NCI-H2171 (cell line): ENCODE measurements at places on chromosomes 12 and 14.

DNA sequence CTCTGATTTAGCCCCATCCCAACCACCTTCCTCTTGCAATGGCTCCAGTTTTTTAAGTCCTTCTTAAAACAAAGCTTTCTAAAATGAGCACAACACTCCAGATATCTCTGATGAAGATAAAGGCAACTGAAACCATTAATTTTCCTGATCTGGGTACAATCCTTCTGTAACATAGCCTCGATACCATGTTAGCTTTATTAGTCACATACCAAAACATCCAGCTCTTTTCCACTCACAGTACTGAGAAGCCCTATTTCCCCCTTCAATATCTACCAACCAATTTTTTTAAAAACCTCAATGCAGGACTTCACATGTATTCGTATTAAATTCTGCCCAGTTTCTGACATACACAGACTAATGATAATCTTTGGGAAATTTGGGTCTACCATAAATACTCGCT lies 105.9 kb downstream of the MED13L start:
- DNase-seq, result no peak

DNA sequence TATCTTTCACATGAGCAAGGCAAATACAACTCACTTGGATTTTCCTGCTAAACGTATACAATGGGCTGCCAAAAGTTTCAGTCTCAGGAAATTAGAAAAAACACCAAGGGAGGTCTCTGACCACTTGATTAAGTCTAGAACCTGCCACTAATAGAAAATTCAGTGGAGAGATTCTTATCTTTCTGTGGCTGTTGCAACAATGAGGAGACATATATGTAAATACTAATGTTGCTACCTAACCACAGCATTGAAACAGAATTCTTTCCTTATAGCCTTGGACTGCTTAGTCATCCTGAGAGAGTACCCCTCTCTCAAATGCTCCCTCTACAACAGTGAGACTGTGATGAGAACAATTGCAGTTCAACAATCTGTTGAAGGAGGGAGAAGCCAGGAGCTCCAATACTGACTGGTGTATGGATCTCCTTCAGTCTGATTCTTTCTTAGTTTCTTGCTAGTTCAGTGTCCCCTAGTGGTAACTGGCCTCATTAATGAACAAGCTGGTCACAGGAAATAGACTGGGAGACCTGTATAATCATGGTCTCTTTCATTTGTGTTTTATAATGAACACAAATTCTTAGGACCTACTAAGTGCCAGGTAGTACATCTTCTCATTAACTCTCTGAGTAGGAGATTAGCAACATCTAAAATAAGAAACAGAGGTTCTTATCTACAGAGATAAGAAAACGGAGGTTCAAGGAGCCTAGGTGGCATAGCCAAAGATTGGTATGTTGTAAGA lies 164.5 kb downstream of the SLC38A4 start:
- DNase-seq, result no peak

DNA sequence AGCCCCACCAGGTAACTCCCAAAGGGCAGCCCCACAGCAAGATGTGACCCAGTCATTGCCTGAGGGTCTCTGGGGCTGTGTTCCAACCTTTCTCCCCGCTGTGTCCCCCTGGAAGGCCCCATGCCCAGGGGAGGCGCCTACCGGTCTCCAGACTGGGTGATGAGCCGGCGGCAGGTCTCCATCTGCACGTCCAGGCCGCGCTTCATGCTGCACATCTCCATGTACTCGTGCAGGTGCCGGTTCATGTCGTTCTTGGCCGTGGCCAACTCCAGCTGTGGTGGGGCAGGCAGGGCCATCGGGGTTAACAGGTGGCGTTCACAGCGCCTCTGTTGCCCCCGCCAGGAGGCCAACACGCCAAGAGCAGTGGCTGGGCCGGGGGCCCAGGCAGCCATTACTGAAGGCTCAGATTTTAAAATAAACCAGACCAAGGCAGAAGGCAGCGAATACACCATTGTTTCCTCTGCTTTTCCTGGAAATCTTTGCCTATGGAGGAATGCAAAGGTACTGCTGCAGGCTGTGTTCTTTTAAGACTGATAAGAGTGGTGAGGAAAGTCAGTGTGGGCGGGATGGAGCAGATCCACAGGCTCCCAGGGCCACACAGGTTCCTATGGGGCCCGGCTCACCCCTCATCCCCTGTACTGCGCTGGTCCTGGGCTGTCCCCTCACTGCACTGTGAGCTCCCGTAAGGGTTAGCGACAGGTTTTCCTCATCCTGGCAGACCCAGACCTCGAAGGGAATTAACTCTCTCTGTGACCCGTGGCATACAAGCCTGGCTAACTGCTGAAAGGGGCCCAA lies 7.3 kb downstream of the GAPDH start:
- no peak for DNase-seq

GRCh38 chr12:68364893-68365725 lies 32.9 kb upstream of the MDM1 start:
- DNase-seq, result no peak

- peak; percentile 15 for DNase-seq
Observed at GRCh38 chr12:81296556-81297305, 218.9 kb downstream of the ACSS3 start.

DNA sequence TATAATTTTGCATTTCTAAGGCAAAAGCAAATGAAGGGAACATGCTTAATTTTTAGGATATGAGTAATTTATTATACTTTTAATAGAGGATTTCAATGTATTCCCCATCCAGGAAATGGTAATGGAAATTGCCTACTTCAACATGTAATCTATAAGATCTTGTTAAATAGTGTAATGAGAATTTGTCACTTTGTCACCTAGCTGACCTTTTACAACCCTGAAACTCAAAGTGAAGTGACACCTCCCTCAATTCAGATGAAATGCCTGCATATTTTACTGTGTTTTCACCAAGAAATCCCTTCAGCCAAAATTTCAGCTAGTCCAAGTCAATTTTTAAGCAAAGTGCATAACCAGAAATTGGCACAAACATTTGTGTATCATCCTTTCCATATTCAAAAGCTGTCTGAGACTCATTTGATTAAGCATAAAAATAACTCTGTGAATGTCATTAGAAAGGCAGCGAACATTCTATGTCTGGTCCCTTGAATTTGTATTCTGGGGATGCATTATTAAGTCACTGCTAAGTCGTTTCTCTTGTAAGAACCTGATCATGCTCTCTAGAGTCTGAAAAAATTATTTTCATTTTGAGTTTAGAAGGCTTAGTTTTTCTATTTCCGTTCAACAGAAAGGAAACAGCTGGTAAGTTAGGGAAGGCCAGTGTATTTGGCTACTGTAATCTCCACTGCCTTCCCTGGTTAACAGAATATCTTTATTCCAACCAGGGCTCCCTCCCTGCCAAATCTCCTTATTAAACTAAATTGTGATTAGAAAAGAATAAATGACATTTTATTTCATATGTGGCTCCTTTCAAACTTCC lies 100.8 kb downstream of the IGF1 start:
- no peak for DNase-seq

- DNase-seq, result no peak
Observed at GRCh38 chr12:77231501-77231918, 166.1 kb upstream of the E2F7 start.

DNA sequence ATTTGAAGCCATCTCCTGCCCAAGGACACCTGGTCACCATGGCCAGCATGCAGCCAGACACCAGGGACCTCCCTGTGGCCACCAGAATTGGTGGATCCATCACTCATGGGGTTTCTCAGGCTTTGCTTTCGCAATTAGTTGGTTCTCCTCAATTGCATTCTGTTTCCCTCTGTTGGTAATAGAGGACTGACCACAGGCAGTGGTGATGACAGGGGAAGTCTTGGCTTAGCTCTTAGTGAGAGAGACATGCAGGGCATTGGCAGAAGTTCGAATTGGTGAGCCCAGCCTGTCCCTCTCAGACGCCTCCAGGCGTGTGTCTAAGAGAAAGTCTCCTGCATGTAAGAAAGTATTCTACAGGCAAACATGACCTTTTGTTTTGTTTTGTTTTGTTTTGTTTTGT lies 21.3 kb downstream of the HCAR2 start:
- DNase-seq, result no peak

GRCh38 chr14:21860172-21860571 lies 186.6 kb upstream of the OR4E1 start:
- no peak for DNase-seq

- no peak for DNase-seq
Observed at GRCh38 chr14:105857826-105858675, 331.7 kb downstream of the TMEM121 start.

DNA sequence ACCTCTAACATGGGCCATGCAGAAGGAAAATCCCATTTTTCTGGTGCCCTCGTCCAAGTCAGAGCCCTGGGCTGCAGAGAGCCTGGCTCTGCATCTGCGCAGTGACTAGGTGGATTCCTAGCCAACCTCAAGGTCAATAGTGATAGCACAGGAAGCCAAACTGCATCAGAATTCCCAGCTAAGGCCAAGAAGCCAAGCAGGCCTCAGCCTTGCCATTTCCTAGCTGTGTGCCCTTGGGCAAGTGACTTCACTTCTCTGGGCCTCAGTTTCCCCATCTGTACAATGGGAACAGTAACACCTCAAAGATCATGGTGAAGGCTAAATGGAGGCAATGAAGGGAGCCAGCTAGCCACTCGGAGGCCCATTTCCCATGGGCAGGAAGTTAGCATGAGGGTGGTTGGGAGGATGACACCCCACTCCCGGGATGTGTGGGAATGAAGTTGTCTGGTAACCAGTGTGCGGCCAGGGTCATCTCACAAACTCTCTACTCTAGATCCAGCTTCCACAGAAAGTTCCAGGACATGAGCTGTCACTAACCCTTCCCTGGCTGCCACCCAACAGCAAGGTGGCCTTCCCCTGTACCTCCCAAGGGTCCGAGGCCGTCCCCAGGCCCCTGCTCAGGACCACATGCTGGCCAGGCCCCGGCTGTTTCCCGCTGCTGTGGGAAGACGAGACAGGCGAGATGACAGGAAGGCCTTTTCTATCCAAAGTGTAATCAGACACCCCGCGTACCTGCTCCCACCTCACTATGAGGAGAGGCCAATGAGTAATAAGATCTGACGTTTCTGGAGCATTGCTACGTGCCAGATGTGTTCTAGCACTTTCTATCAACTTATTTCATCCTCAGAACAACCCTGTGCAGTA lies 125.7 kb downstream of the SCARB1 start:
- no peak for DNase-seq

DNA sequence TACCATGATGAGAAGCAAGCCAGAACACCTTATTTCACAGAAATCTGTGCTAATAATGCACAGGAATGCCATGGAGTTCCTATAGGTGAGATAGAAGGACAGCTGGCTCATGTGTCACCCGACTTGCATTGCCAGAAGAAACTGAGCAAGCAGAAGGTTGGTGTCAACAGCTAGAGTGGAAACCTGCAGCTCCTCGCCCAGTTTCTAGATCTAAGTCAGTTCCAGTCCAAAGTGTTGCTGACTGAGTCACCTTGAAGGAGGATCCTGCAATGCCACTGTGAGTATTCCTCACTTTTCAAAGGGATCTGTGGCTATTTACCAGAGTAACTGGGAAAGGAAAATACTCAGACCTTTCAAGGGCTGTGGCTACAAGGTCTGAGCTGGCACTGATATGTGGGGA lies 17.1 kb downstream of the CDKL1 start:
- DNase-seq, result no peak

DNA sequence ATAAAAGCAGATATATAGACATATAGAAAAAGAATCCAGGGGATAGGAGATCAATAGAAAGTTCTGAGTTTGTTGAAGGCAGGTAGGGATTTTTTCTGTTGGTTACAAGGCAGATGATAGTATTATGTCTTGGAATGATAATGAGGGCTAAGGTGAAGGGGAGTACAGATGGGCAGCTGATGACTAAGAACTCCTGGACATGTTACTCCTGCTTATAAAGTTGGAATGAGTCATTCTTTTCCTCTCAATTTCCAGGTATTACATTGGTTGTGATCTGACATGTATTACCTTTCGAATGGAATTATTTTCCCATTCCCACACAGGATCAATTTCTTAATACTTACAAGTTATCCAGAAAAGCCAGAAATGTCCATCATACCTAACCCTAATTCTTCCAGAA lies 545.2 kb upstream of the MGAT4C start:
- DNase-seq, result no peak

GRCh38 chr12:55470088-55470829 lies at the start of gene OR6C70:
TSS of gene OR6C70 (minus strand) at chr12:55470138. CDS start at chr12:55470138, 0 bp downstream.
- no peak for DNase-seq

DNA sequence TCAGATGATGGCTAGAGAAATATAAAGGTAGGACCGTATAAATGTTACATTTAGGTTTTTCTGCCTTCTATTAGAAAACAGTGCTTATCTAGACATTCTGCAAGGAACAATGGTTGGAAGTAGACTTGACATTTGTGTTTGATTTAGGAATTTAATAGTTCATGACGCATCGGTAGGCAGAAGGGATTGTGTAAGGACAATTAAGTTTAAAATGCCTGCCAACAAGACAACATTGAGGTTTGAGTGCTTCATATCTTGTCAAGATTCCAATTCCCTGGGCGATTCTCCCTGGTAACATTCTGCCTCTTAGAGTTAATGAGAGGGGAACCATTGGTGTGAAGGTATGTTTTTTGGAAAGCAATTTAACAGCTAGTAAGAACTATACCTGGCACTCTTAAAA lies 186.8 kb upstream of the RBM19 start:
- no peak for DNase-seq

- DNase-seq, result no peak
Observed at GRCh38 chr12:49616533-49617219, 6.7 kb upstream of the PRPF40B start.

DNA sequence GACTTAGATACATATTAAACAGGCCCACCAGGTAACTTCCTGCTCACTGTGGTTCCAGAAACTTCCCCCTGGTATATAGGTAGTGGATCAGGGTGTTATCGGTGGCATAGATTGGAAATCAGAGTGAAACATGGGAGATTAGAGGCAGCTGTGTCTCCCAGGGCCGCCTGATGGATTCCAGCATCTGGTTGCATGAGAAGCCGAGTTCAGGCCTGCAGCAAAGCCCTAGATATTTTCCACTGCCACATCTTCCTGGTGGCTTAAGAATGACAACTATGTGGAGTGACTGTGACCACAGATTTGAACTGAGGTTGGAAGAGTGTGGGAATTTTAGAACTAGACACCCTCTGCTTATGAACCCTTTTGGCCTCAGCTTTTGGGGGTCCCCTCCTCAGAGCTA lies 184.8 kb upstream of the NTF3 start:
- DNase-seq, result no peak

DNA sequence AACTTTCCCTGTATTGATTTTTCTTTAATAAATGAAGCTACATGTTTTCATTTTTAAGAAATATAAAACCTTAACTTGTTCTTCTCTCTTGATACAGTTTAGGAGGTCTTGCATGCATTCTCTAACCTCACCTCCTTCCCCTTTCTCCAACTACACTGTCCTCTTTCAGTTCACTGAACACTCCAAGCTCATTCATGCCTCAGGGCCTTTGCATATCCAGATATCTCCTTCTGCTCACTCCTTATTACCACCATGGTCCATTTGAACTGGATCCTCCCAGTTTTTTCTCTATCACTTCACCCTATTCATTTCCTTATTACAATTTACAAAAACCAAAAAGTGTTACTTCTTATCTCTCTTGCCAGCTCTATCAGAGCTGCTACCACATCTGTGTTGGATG lies 242.9 kb upstream of the PLEKHG7 start:
- no peak for DNase-seq

GRCh38 chr12:113479590-113480335 lies 8.1 kb upstream of the LHX5 start:
- DNase-seq, result no peak
